ENCODE measurements at places on chromosomes 4 and X.

- DNase-seq = no peak
Measured at GRCh38 chrX:43564953-43565352, 91.1 kb upstream of the MAOA start.

- DNase-seq = no peak
Measured at GRCh38 chrX:56554870-56555269, 8.6 kb upstream of the UBQLN2 start.

DNA sequence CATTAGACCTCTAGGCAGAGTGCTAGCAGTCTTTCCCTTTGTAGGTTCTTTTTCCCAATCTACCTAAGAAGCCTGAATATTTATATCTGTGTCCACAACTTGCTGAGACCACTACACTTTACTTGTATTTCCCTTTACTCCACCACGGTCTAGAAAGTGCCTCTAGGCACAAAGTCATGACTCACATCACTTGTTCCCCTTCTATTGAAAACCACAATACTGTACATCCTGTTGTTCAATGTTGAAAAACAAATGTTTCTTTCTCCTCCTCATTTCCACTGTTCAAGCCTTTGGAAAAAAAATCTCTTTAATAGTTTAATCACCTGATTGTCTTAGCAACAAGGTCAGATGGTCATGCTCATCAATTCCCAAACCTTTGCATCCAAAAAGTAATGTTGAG, 326.7 kb downstream of the GUCY2F start:
- DNase-seq = no peak

DNA sequence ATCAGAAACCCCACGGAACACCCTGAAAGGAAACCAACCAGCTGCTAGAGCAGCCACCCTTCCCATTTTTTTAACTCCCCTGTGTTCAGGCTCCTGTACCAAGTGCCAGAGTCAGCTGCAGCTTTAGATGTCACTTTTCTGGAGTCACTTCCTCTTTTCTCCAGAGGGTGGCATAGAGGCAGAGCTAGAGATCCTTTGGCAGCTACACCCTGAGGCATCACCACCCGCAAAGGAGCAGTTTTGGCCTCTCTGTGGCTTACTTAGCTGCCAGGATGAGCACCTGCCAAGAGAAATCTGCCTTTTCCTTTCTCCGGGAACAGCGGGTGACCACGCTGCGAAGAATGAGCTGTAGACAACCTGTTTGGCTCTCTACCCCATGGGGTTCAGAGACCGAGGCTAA, 58.0 kb upstream of the CHRDL1 start:
- no peak for DNase-seq
